ENCODE measurements at places on chromosomes 11 and 22.

- no peak for DNase-seq
Observed at GRCh38 chr22:42970029-42970428, 44.9 kb downstream of the PACSIN2 start.

- no peak for DNase-seq
Observed at GRCh38 chr11:30045921-30046577, 29.2 kb upstream of the KCNA4 start.

GRCh38 chr11:6911948-6912347 lies 8.9 kb upstream of the OR2D3 start:
- no peak for DNase-seq

DNA sequence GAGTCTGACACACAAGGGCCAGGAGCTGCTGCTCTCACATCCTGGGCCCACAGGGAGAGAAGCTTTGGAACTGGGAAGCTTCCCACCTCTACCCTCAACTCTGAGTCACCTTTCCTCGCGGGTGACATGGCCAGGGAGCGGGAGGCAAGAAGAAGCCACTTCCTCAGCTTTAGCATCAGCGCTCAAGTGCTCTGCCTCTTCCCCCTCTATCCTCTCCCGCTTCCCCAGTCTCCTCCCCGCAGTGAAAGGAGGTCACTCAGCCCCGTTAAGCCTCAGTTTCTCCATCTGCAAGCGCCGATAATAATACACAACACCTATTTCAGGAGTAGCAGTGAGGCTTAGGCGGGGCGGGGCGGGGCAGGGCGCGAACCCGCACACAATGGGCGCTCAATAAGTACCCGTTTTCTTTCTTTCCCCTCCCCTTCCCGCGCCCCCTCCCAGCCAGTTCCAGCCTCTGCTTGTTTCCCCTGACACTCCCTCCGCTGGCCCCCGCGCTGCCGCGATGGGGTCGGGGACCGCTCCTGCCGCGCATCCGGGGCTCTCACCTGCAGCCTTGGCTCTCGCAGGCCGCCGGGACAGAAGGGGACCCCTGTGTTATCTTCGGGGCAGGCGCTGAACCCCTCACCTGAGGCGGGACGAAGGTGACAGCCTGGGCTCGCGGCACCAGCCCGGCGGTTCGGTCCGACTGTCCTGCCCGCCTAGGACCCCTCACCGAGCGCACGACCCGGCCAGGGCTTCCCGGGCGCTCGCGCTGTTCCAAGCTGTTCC lies 892 bp downstream of the GDPD5 start:
- DNase-seq, result no peak

- DNase-seq, result no peak
Observed at GRCh38 chr11:128509621-128510389, 77.6 kb downstream of the ETS1 start.

DNA sequence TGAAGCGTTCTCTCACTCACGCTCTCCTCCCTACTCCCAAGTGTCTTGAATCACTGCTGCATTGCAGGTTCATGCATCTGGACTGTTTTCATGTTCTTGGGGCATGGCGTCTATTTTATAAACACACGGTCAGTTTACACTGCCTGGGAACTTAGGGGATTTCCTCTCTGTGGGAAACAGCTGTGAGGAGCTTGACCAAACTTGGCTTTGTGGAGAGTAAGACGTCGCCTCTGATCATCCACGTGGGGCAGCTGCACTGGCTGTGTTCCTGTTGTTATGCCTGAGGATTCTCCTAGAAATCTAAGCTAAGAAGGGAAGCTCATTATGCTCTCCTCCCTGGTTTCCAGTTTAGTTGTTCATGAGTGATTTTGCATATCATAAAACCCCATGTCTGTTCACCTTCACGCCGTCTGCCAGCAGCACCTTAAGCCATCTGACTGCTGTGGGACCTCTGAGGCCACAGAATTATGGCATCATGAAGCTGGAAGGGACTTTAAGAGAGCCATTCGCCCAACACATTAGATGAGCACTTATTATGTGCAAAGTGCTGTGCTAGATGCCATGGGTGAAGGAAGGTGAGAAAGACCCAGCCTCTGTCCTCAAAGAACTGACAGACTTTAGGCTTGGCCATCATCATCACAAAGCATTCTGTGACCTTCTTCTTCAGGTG lies 38.8 kb upstream of the POU2AF1 start:
- peak; percentile 87 for DNase-seq

DNA sequence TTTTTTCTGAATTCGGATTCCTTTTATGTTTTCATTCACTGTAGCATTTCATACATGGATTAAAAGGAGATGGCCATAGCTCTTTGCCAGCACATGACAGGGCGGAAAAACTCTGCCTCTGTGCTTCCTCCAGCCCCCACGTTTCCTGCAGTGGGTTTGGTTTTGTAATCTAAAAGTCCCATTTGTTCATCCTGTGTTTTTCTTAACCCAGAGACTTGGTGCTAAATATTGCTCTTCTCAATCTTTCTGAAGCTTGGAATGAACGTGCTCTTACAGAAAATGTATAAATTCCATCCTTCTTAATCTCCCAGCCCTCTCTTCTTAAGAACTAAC lies 89.9 kb downstream of the PPP6R3 start:
- DNase-seq, result no peak

GRCh38 chr22:32542677-32543357 lies 68.2 kb downstream of the FBXO7 start:
- DNase-seq, result no peak

DNA sequence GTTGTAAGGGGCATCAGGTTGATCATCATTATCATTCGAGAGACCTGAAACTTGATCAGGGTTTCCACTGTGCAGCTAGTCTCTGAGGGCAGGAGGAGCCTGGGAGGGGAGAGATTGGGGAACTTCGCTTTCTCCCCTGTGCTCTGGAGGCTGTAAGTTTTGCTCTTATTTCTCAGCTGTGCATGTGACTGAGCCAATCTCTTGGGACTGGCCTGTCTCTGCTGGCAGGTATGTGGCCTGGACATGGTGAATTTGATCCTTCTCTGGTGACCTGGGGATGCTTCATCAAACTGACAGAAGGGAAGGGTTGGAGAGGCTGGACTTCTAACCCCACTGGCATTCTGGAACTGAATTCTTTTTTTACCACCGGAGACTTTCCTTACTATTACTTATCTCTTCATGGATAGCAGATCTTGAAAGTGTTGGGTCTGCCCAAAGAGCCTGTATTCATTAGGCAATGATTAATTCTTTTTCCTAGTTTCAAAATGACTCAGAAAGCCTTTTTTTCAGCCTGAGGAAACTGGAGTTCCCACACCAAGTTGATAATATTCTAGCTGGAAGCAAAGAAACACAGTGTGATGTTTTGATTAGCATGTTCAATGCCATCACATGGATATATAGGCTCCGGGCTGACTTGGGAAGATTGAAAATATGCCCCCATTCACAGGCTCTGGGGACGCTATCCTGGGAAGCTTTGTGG lies 36.5 kb downstream of the TSPAN18 start:
- DNase-seq, result peak; percentile 52

DNA sequence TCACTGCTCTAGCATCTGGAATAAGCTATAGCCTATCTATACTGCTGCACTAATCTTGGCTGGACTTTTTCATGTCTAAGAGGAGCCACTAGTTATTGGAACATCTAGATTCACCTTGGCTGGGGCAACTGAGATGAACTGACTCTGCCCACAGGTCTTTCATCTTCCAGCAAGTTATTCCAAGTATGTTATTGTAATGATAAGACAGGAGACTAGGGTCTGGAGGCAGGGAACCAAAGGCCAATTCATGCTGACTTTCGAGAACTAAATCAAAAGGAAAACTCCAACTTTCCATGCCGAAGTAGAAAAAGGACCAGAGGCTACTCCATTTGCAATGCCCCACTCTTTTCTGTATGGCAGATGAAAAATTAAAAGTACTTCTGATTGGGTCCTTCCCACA lies 1243.0 kb upstream of the RAG2 start:
- no peak for DNase-seq

DNA sequence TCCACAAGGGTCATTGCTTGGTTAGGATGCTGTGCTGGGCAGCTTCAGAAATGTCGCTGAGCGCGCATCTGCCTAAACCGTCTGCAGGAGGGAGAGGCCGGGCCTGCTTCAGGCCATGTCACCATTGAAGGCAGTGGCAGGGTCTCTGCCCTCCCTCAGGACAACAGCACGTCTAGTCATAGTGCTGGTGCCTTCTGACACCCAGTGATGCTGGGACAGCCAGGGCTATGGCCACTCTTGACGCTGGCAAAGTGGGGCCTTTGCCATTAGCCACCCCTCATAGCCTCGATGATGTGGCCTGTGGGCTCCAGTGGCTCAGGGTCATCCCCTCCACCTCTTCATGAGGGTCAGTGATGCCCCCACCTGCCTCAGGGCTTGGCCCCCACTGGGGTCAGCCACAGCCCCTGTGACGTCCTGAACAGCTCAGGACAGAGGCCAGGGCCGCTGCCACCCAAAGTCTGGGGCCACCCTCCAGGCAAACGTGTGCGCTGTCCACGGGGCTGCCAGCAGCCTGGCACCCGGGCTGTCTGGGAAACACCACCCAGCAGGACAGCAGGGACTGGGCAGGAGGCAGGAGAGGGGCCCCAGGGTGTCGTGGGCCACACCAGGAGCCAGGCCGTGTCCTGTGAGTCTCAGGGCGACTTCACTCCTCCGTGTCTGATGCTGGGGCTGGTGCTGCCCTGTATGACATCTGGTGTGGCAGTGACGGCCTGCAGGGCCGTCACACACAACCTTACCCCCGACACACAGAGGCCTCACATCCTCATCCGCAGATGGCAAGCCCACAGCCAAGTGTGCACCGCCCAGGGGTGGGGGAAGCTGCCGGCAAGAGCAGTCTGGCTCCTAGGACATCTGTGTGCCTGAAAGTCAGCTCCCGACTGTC lies 42.5 kb downstream of the CERK start:
- DNase-seq, result no peak

DNA sequence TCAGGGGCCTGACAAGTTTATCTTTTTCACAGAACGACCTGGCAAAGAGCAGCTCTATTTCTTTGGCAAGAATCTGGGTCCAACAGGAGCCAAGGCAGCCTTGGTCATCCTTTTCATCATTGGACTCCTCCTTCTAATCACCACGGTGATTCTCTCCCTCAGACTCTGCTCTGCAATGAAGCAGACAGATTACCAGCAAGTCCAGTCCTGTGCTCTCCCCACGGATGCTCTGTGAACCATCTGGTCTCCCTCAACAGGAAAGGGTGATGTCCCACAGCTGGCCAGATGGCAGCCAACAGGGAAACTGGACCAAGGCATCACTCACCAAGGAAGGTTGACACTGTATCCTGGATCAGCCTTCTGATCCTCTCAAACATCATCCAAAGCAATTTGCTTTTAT lies 17.0 kb upstream of the PANX1 start:
- no peak for DNase-seq

GRCh38 chr22:20112623-20113511 lies 3.0 kb upstream of the RANBP1 start:
- DNase-seq, result no peak

- no peak for DNase-seq
Observed at GRCh38 chr11:23502826-23503225, 642.6 kb upstream of the CCDC179 start.

DNA sequence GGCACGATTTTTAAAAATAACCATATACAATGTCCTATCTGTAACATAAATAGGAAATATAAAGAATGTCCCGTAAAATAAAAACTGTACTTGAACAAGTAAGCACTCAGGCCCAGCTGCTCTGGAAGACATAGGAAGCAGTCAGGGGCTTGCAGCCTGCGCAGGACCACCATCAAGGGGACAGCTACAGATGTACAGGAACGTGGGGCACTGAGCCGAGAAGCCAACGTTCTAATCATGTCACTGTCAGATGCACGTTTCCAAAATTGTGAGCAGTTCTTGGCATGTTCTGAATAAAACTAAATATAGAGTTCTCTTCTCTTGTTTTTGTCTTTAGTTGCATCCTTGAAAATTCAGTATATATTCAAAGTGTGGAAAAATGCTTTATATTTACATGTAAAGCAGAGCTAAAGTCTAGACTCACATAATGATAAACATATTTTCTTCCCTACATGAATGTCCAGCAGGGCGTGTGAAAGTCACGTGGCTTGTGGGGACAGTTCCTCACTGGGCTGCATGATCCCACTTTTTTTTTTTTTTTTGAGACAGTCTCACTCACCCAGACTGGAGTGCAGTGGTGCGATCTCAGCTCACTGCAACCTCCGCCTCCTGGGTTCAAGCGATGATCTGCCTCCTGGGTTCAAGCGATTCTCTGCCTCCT lies 28.4 kb upstream of the TSPAN18 start:
- DNase-seq, result no peak

- DNase-seq, result no peak
Observed at GRCh38 chr22:30105483-30105882, 25.2 kb downstream of the HORMAD2 start.

DNA sequence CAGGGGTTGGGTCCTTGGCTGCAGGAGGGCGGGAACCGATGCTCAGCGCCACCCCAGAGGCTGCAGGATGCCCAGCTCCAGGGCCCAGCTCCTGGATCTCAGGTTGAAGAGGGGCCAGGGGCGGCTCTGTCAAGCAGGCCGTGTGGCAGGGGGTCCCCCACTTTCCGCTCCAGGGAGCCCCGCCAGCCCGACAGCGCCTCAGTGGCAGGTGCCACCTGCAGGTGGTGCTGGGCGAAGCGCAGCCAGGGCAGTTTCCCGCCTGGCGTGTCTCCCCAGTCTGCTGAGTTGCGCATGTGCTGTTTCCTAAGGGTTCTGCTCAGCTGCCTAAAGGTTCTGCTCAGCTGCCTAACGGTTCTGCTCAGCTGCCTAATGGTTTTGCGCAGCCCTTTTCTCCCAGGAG lies 442.1 kb downstream of the POTEH start:
- no peak for DNase-seq

GRCh38 chr22:41943661-41944209 lies 3.2 kb downstream of the CENPM start:
- DNase-seq, result no peak

Measured in epithelial cell of proximal tubule (primary cell).